ENCODE measurements at places on chromosomes 4 and X.

DNA sequence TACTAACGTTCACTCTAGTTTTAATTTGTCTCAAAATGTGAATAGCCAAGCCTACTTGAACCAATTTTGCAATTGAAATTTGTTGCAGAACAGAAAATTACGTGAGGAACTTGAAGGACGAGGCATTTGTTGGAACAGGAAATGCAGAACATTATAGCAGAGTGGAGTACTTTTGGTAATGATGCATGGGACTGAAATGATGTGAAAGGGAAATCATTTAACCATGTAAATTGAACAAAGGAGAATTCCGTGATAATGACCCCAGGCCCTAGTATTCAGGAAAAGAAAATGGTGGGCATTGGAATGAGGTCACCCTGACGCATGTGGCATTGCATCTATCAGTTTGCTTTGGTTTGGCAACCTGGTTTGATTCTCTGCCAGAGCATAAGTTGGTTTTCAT is 44.9 kb upstream of the BEND4 start:
- DNase-seq, result no peak

- peak; percentile 25 for DNase-seq
Observed at GRCh38 chr4:139658185-139658584, 7.4 kb upstream of the MGST2 start.

DNA sequence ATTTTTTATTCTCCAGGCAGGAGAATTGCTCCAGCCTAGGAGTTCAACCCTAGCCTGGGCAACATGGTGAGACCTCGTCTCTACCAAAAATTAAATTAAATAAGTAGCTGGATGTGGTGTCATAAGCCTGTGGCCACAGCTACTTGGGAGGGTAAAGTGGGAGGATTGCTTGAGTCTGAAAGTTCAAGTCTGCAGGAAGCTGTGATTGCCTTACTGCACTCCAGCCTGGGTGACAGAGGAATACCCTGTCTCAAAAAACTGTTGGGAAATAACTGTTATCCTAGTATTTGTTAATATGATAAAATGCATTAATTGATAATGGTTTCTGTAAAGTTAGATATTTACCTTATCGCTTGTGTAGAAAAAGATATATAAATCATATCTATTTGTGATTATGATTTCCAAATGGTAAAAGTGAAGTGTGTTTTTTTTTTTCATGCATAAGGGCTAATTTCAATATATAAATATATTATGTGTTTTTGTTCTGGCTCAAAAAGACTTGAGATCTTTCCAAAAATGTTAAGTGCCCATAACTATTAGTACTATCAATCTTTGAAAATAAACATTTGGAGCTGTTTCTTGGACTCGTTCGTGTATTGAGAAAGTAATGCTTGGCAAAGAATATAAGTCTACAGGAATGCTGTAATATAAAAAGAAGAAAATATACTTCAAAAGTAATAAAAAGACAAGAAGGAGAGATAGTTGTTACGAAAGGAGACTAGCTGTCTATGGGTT is 396.6 kb downstream of the ADGRL3 start:
- no peak for DNase-seq

DNA sequence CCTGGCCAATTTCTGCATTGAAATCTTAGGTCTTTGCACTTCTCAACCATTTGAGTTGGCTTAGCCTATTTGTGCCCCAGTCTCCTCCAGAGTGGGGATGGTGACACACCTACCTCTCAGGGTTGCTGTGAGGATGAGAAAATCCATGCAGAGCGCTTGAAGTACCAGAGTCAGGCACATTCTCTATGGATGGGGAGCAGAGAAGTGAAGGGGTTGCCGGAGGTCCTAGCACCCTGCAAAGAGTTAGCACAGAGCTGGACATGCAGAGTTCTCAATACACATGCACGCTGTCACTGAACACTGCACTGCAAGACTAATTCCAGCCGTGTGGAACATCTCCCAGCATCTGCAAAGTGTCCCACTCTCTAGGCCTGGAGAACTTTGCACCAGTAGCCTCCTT is 2.6 kb upstream of the STK32B start:
- DNase-seq, result no peak

GRCh38 chr4:113673450-113673849 is 88.1 kb downstream of the CAMK2D start:
- peak; percentile 7 for DNase-seq
